Naive thymus-derived CD8-positive, alpha-beta T cell (primary cell): ENCODE measurements at places on chromosomes 12 and 14. TPM values are rescaled to one million over a fixed set of nuclear protein-coding genes. Genes with fewer than 3 reads are reported as not detected.

The PMCH gene
- total RNA-seq, result not detected

The PIP4P1 gene
- 76.1 TPM for total RNA-seq

The BDKRB1 gene
- not detected for total RNA-seq

The LHX5 gene
- total RNA-seq, result not detected

The TTC5 gene
- total RNA-seq, result 22.8 TPM

The A2M gene
- 1.5 TPM for total RNA-seq

The TNFAIP2 gene
- 0.55 TPM for total RNA-seq

The GLI1 gene
- 1.9 TPM for total RNA-seq

DNA sequence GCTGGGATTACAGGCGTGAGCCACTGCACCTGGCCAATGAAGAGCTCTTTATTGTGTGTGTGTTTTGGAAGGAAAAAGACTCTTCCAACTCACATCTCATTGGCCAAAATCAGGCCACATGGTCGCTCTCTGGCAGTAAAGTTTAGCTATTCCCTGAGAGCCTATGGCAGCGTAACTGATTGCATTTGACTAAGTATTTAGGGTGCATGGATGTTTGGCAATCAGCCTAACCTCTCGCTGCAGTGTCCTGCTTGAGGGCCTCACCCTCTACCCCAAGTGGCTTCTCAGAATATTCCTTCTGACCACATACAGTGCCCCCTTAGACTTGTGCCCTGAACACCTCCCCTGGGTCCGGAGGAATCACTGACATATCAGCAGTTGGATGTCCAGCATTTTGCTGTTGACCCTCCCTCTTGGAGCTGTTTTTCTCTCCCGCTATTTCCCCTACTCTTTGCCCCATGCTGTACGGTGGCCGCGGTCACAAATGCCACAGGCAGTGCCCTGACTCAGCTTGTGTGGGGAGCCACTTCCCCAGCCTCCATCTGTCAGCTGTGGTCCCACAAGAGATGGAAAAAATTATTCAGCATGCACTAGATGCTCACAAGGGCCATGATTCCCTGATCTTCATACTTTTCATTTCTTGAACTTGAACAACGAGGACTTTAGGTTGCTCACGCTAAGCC lies 9.5 kb downstream of the PHETA1 start:
- no peak for DNase-seq

- no peak for DNase-seq
Measured at GRCh38 chr14:102646615-102647014, 54.2 kb downstream of the RCOR1 start.

DNA sequence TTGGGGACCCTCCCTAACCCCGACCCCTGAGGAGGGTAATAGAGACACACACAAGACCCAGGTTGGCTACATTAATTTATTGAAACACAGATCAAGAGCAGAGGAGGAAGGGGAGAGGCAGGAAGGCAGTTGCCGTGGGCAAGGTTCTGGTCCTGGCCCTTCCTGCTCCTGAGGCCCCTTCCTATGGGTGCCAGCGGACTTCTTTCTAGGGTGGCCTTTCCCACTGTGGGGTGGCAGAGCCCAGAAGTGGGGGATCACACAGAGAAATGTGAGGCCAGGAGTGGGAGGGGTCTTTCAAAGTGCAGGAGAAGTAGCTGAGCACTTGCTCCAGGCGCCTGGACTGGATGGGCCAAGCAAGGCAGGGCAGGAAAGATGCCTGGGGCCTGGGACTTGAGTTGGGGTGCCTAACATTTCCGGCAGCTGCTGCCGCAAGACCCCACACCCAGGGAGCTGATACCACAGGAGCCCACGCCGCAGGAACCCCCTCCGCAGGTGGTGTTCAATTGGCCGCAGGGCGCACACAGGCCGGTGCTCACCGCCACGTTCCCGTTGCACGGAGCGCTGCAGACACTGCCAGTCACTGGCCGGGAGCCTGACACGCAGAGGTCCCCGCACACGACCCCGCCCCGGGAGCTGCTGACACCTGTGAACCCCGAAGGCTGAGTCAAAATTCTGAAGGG lies 5.3 kb downstream of the KRT81 start:
- DNase-seq, result no peak

DNA sequence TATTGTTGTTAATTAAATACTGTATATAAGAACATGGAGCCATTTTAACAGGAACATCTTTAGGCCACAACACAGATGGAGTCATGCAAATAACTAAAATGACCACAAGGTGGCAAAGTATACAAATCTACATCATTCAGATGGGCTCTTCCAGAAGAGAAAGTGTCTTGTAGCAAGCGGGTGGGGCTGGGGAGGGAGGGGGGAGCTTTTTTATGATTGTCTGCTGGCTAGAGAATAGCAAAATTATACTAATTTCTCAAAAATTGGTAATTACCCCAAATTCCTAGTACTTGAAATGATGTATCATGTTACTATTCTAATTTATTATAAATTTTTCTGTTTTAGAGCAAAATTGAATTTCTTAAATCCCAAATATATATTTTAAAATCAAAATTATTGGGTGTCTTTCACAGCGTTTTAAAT lies 378.7 kb downstream of the PRKD1 start:
- DNase-seq, result no peak

- DNase-seq, result no peak
Measured at GRCh38 chr14:39034481-39035296, 68.3 kb downstream of the SEC23A start.

GRCh38 chr12:62446754-62447452 lies 19.7 kb upstream of the MON2 start:
- no peak for DNase-seq

DNA sequence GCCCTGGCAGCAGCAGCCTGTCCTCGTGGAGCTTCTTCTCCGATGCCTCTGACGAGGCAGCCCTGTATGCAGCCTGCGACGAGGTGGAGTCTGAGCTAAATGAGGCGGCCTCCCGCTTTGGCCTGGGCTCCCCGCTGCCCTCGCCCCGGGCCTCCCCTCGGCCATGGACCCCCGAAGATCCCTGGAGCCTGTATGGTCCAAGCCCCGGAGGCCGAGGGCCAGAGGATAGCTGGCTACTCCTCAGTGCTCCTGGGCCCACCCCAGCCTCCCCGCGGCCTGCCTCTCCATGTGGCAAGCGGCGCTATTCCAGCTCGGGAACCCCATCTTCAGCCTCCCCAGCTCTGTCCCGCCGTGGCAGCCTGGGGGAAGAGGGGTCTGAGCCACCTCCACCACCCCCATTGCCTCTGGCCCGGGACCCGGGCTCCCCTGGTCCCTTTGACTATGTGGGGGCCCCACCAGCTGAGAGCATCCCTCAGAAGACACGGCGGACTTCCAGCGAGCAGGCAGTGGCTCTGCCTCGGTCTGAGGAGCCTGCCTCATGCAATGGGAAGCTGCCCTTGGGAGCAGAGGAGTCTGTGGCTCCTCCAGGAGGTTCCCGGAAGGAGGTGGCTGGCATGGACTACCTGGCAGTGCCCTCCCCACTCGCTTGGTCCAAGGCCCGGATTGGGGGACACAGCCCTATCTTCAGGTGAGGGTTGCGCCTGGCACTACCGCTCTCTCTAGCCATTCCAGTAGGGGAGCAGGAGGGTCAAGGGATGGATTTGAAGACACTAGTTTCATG lies 2.1 kb downstream of the NFATC4 start:
- DNase-seq, result no peak

- no peak for DNase-seq
Measured at GRCh38 chr14:93676416-93676958, 111.8 kb downstream of the PRIMA1 start.

DNA sequence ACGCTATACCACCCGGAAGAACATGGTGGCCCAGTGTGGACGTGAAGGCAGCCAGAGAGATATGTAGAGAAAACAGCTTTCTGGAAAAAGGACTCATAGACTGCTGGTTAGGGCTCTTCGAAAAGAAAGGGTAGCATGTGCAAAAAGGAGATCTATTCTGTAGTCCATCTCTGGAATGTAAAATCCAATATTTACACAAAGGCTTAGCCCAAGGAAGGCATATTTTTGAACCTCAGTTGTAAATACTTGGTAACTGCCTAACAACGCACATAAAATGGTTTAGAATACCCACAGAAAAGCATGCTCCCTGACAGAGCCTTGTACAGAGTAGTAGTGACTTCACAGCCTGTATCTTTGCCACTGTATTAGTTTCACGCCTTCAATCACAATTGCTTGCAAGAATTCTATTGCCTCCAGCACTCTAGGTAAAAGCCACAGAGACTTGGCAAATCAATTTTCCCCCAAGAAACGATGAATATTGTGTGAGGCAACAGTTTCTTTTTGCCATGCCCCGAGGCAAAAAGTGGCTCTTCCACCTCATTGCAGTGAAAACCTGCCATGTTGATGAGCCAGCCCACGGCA lies 59.2 kb downstream of the TRIM9 start:
- no peak for DNase-seq

DNA sequence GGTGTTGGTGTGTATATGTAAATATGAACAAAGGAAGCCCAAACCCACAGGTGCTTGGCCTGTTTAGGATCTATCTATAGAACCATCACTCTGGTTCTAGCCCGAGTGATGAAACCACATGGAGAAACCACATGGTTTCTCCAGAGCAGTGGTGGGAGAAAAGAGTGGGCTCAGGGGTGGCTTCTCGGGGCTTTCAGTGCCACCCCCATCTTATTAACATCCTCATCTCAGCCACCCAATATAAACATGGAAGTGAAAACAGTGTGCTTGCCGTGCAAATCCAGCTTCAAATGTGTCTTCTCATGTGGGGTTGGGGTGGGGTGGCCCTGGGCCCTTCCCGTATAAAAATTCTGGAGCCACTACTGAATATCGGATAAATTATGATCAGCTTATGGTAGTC lies 109.0 kb downstream of the STAB2 start:
- DNase-seq, result no peak

DNA sequence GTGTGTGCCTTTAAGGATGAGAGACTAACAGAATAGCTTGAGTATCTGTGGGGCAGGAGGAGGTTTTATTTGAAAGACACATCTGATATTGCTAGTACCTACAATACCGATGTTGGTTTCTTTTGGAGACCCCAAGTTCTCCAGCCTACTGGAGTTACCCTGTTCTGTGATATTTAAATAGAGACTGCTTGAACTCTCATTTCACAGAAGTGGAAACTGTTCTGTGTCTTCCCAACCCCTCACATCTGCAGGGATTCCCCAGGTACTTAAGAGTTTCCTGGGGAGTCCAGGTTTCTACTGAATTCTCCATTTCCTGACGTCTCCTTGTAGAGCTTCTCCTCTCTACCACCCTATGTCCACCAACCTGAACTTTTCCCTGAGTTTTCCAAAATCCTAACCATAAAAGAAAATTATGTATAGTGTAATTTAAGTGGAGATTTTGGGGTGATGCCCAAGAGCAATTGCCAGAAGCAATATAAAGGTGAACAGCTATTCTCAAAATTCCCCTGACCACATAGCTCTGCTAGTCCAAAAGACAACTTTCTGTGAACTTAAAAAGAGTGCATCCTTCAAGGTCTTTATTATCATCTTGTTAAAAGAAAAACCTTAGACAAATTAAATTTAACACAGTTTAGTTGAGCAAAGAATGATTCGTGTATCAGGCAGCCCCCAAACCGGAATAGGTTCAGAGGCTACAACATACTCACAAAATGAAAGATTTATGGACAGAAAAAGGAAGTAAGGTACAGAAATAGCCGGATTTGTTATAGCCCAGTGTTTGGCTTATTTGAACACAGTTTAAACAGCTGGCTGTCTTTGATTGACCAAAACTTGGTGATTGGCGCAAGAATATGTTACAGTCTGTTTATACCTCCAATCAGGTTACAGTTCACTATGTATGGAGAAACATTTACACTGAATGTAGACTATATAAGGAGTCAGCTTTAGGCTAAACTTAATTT lies 373.4 kb downstream of the NUAK1 start:
- no peak for DNase-seq

- DNase-seq, result no peak
Measured at GRCh38 chr12:45880533-45880932, 109.8 kb downstream of the SCAF11 start.

DNA sequence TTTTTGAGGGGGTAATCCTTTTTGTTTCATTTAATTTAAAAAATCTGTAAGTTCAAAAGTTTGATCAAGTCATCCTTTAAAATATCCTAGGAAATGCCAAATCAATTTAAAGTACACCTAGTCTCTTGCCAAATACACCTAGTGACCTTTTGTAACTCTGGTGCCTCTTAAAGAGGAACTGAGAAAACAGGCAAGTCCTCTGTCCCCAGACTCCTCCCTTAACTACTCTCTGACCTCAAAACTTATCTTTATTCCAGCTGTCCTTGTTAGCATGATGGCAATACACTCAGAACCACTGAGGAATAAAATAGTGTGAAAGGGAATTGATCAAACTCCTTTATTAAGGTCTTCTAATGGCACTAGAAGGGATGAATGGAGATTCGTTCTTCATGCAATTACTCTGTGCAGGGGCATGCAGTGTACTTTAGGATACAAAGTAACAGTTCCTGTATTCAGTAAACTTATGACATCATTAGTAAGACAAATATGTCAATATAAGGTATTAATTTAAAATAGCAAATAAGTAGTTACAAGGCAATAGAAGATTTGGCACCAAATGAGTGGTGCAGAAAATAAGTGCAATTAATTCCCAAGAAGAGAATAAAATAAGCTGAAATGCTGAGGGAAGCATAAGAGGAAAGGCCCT lies 3.3 kb downstream of the FAR2 start:
- no peak for DNase-seq

DNA sequence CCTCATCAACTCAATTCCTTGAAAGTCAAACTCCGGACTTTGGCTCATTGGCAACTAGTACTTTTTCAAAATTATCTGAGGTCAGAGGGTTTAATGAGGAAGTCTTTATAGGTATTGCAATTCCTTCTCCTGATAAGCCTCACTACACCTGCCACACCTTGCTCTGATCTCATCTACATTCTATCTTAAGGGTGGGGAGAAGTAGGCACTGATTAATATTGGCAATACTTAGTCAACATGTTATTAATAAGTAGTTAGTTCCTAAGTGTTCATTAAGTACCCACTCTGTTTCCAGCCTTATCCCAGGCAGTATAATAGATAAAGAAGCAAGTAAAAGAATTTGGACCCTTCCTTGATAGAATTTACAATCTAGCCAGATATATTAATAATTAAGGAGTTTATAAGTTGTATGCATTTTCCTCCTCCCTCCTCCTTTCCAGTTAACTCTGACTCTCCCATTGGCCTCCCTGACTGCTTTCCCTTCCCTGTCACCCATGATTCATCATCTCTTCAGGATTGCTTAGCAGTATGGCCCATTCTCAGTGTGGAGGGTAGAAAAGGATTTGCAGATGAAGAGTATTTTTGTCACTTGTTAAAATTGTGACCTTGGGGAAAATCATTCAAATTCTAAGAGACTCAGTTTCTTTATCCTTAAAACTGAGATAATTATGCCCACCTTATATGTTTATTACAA lies 231.0 kb upstream of the ATP2B1 start:
- no peak for DNase-seq

GRCh38 chr14:90518069-90518940 lies 121.5 kb downstream of the CALM1 start:
- no peak for DNase-seq

DNA sequence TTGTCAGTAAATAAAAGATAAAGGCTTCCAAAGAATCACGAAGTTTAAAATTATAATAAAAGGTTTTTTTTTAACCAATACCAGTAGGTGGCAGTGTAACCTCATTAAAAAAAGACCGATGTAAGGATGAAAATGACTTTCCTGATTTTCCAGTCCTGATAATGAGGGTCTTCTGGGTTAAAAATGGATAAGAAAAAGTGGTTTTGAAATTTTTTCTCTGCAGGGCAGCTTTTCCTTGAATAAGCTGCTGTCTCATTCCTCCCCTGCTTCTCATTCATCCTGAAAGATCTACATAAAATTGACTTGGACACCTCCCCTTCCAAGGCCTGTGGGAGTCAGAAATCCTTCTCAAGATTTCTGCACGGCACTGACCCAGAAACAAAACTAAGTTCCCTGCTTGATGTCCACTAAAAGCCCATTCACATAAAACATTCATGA lies 58.9 kb upstream of the FBXO33 start:
- no peak for DNase-seq
